ENCODE measurements at places on chromosomes 5 and 9.

DNA sequence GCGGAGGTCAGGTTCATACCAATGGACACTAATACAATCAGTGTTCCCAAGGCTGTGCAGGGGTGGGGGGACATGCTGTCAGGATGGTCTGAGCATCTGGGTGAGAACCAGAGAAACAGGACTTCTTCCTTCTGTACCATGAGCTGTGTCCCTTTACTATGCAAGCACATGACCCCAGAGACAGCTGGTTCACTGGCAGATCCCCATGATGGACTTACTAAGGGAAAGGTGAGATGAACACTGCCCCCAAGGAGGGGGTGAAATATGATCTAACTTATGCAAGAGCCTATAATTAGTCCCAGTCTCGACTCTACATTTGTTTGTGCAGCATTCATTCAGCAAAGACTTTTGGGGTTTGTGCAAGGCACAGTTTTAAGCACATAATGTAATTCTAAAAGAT, 91.4 kb downstream of the LIFR start:
- no peak for DNase-seq

- DNase-seq = no peak
Observed at GRCh38 chr9:11328326-11328725, 715.5 kb upstream of the PTPRD start.

GRCh38 chr9:6829536-6829935, 71.8 kb downstream of the KDM4C start:
- peak; percentile 30 for DNase-seq

DNA sequence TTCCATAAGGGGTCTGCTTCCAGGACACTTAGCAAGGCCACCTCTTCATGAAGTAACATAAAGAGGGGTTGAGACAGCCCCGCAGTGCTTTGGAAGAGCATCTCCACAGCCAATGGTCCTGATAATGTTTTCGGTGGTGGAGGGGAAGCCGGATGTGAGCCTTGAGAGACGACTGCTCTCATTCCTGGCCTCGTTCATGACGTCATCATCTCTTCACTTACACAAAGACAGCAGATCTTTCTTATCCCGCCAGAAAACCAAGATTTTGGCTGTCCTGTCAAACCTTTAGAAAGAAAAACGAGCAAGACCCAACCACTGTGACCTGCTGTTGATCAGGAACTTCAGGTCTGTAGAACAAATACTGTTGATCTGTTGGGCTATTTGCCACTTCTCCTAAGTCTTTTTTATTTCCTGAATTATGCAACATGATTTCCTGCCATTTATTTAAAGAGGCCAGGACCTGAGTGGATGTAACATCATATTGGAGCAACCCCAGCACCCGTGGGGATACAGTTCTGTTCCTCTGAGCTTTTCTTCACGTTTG, 89.0 kb upstream of the IRX2 start:
- no peak for DNase-seq

- DNase-seq = no peak
Observed at GRCh38 chr9:38683336-38683735, 36.6 kb downstream of the FAM240B start.

GRCh38 chr5:58182287-58182841, 277.5 kb downstream of the PLK2 start:
- DNase-seq = no peak

DNA sequence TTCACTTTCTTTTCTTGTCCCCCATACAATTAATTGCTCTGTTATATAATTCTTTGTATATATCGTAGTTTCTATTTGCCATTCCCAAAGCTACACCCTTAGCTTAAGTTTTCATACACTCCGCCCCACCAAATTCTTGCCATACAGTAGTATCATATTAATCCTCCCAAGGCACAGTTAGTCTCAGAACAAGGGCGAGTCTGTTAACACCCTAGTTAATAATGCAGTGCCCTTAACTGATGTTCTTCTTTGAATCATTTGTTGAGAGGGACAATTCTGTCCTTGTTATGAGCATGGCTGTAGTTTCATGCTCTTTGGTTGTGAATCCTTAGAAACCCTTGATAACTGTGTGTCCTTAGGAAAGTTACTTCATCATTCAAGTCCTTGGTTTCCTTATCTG, 206.2 kb downstream of the CFAP90 start:
- no peak for DNase-seq

DNA sequence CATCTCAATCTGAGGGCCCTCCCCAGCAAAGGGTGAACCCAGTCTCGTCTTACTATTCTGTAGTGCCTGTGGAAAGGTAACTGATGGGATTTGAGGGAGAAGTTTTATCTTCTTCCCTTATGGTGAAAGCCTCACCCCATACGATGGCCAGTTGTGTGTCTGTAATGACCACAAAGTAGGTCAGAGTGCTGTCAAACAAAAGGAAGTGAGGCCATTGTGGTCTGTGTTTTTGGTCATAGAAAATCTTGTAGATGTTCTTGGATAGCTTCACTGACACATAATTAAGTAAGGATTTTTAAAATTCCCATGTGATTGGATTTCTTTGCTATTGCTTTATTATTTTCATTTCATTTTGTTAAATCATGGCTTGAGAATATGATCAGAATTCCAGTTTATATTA, 505.1 kb upstream of the KLF4 start:
- no peak for DNase-seq
